ENCODE measurements at places on chromosomes 6 and 20.

DNA sequence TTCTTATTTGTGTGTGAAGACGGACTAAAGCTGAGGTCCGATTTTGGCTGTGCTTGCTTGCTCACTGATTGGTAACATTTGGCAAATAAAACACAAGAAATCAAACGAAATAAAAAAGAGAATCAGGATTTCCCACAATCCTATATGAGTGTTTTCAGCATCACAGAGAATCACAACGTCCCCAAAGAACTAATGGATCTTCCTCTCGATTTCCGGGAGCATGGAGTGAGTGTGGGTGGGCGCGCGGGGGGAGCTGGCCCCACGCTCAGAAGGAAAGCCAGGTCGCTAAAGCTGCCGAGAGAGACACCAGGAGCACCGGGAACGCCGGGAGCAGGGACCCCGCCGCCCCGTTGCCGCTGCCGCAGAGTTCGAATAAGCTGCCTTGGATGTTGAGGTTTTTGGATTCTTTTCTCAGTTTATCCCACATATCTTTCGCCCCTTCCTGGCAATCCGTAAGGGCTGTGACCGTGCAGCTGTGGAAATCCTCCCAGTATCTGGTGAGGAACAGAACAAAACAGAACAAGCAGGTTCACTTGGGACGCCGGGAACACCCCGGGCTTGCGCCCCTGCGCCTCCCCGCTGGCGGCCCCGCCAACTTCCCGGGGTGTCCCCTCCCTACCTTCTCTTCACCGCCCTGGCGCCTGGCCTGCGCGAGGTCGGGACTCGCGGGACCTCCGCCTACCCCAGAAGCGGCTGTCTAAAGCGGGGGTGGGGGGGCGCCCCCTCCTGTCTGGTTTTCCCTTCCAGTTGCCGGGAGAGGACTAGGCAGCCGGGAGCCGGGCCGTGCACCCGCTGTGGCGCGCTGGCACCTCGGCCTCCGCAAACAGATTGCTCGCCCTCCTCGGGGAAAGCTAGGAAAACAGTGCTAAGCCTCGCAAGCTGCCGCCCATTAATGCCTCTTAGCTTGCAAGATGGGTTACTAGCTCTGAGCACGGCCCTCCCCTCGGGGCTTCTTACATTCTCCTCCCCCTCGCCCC, 7.7 kb downstream of the NRN1 start:
- peak; percentile 39 for DNase-seq

DNA sequence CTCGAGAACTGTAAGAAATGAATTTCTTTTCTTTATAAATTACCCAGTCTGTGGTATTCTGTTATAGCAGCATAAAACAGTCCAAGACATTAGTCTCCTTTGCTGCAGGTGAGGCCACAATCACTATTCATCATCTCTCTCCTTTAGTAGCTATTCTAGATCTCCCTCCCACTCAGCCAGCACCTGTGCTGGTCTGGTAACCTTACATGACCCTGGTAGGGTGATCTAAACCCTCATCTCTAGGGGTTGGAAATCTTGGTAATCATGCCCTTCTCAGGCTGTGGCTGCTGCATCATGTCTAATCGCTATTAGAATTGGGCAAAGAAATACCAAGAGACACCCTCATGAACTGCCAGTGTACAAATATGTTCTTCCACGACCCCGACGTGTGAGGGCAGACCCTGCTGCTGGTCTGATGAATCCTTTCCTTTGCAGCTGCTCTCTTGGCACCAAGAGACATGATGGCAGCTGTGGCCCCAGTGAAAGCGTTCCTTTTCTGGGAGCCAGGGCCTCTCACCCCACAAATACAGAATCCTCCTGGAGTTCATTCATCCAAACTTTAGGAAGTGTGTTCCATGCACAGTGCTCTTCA, 23.0 kb upstream of the IGF2R start:
- no peak for DNase-seq

DNA sequence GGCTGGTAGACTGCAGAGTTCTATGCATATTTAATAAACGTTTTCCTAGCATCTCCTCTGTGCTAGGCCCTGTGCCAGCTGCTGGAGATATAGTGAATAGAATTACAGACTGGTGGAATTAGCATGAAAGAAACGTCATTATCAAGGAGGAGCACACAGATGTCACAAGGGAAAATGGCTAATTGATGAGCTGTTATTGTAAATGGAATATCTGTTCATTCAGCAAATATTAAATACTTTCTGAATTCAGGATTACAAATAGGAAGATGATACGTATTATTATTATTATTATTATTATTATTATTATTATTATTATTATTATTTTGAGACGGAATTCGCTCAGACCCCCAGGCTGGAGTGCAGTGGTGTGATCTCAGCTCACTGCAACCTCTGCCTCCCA, 1.2 kb downstream of the AAR2 start:
- no peak for DNase-seq

- no peak for DNase-seq
Observed at GRCh38 chr20:10649797-10650160, 24.0 kb downstream of the JAG1 start.

- no peak for DNase-seq
Observed at GRCh38 chr20:46144432-46145025, 26.4 kb downstream of the CD40 start.

- no peak for DNase-seq
Observed at GRCh38 chr6:34070315-34071135, 75.4 kb downstream of the GRM4 start.

Data from memory B cell (primary cell).